Osteoblast (primary cell): ENCODE measurements at places on chromosomes 16 and 17. TPM values are rescaled to one million over a fixed set of nuclear protein-coding genes. Genes with fewer than 3 reads are reported as not detected.

- DNase-seq, result no peak
Measured at GRCh38 chr17:34401165-34401564, 38.1 kb upstream of the CCL1 start.

DNA sequence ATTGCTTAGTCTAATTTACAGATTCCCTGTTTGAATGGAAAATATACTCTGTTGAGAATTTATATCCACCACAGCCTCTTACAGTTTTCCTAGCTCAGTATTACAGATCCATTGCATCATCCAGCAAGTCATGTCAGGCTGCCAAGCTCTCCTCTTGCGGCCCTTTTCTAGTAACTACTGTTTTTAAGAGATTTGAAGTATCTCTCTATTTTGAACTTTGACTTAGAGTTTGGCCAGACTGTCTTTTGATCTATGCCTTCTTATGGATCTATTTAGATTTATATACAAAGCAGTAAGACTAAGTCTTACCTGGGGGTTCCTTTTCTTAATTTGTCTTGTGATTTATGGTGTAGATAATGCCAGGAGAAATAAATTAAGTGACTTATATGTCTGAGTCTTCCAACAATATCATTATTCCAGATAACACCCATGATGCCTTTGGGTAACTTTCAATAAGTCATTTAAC lies 53.1 kb upstream of the ABCC11 start:
- peak; percentile 78 for DNase-seq

- DNase-seq, result no peak
Measured at GRCh38 chr17:64718058-64718457, 56.0 kb upstream of the SMURF2 start.

DNAJA2 gene
- 83.2 and 87.8 TPM in 2 replicates for total RNA-seq

GRCh38 chr17:9644910-9645751 lies at the start of gene USP43:
USP43 (plus strand) TSS chr17:9645517; CDS start chr17:9645633, 116 bp downstream.
- peak; percentile 78 for DNase-seq

ZNF19 gene
- 6.2 and 6.5 TPM in 2 replicates for total RNA-seq

HEATR9 gene
- total RNA-seq, result not detected in 2 replicates

OGFOD3 gene
- 25.3 and 27.4 TPM in 2 replicates for total RNA-seq
